ENCODE measurements at places on chromosomes 4 and X. TPM values are rescaled to one million over a fixed set of nuclear protein-coding genes. Genes with fewer than 3 reads are reported as not detected.

DNA sequence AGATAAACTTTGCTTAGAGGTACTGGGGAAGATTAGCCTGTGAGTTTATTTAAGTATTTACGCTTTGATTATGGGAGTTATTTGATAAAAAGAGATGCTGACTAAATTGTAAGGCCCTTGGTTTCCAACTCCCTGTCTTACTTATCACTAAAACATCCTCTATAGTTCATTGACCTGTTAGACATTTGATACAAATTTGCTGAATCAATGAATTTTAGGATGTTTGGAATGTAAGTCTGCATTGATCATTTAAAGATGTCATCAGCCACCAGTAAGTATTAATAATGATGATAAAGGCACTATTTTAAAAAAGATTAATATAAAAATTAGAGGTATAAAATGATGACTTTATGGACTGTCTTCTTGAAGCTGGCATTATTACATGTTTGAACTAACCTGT is 340.6 kb downstream of the SPRY1 start:
- no peak for DNase-seq

DNA sequence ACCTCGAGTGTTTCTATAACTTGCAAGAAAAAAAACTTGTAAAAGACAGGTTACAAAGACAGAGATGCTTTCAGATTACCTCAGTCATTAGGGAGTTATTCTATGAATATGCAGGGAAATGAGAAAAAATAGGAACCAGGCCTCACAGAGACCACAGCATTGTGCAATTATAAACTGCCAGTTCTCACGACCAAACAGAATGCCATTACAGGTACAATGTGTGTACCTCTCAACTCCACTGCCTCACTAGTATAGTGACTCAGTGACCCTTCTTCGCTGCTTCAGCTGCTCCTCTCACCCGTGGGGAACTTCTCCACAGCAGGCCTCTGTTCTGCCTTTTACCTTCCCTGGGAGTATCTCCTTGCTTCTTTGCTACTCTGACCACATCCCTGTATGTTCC is 2.3 kb upstream of the HTATSF1 start:
- DNase-seq = no peak

DNA sequence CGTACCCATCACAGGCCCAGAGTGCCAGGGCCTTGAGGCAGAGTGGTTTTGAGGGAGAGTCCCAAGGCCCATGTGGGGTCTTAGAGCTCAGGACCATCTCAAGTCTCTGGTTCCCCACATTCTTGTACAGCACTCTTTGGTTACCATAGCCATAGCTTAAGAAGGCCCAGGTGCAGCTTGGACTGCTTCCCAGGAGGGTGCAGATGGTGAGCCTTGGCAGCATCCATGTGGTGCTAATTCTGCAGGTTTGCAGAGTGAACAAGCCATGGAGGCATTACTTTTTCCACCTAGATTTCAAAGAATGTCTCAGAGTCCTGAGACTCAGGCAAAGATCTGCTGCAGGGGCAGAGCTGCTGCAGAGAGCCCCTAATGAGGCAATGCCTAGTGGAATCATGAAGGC is 171.7 kb downstream of the STK32B start:
- no peak for DNase-seq

- no peak for DNase-seq
Observed at GRCh38 chr4:102447413-102447812, 53.7 kb upstream of the NFKB1 start.

DNA sequence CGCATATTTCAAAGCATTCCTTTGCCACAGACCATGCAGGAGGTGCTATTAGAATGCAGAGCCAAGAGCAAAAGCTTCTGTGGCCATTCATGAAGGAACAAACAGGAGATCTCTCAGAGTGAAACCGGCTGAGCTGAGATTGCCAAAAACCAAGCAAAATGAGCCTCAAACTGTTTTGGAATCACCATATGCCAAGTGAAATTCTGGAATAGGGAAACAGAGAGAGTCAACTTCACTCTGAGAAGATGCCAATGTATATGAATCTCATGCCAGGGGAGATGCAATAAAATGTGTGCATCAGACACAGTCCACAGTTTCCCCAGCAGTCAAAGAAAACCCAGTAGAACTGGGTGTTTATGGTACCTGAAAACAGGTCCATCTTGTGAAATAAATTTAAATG is 42.3 kb downstream of the SRPX start:
- no peak for DNase-seq

DNA sequence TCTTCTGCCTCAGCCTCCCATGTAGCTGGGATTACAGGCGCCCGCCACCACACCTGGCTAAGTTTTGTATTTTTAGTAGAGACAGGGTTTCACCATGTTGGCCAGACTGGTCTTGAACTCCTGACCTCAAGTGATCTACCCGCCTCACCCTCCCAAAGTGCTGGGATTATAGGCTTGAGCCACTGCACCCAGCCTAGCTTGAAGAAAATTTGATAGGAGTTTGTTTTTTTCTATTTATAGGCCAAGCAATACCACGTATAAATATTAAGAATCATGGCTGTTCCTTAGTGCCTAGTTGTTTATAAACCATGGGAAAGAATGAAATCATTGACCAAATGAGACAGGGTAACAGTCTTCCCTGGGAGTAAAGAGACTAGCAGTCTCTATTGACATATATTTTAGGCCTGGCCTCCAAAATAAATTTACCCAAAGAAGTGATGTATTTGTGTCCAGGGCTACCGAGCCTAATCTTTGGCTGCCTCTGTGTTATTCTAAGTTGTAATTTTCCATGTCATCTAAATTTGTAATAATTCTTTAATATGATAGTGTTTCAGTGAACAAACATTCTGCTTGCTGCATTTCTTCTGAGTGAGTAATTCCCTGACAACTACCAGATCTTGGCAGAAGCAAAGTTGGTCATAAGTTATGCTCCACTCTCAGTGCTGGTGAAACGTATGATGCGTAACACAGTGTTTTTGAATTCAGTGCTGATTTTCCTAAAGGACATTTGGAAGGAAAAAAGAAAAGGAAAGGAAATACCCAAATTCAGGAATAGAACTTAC is 10.3 kb downstream of the PKD2 start:
- DNase-seq = no peak

GRCh38 chr4:143587703-143588102 is 74.2 kb downstream of the SMARCA5 start:
- DNase-seq = peak; percentile 49

DNA sequence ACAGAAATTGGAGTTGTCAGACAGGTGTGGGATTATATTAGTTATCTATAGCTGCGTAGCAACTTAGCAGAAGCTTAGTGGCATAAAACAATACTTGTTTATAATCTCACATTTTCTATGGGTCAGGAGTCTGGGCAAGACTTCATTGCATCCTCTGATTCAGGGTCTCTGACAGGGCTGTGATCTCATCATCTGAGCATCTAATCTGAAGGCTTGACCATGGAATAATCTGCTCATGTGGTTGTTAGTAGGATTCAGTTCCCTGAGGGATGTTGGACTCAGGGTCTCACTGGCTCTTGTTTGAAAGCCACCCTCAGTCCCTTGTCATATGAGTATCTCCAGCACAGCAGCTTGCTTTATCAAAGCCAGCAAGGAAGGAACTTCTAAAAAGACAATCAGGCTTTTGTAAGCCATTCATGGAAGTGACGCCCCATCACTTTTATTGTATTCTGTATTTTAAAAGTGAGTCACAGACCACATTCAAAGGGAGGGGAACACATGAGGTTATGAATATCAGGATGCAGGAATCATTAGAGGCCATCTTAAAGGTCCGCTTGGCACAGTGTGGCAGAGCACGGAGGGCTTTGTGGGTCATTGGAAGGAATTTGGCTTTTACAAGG is 37.2 kb upstream of the FAM9B start:
- DNase-seq = peak; percentile 86

Gene IQCM
- not detected for total RNA-seq

DNA sequence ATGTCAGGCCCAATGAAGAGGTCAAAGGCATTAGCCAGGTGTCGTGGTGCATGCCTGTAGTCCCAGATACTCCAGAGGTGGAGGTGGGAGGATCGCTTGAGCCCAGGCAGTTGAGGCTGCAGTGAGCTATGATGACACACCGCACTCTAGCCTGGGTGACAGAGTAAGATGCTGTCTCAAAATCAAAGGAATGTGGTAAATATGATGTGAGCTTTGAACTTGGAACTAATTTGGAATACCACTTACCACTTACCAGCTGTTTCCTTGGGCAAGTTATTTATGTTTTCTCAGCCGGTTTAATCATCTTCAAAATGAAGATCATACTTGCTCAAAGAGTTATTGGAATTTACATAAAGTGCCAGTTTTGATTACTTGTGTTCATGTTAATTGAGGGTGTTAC is 23.8 kb upstream of the SEPSECS start:
- no peak for DNase-seq

GRCh38 chr4:82903737-82904136 is 3.2 kb downstream of the THAP9 start:
- DNase-seq = peak; percentile 94

DNA sequence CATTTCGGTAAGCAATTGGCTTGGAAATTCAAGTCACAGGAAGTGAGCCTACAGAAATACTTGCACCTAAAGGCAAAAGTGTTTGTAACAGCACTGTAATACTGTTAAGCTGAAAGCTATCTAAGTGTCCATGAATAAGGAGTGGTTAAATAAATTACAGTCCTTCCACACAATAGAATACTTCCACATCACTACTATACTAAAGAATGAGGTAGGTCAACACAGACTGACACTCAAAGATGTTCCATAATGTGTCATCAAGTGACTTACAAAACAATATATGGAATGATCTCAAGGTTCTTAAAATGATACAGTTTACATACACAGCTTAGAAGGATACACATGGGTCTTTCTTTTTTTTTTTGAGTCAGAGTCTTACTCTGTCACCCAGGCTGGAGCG is 27.0 kb downstream of the SLC10A6 start:
- no peak for DNase-seq

Gene RGN
- 0.29 TPM for total RNA-seq

Gene STARD8
- total RNA-seq = 0.34 TPM

Gene MAGEA12
- total RNA-seq = 153 TPM

Gene REPS2
- 1.6 TPM for total RNA-seq

DNA sequence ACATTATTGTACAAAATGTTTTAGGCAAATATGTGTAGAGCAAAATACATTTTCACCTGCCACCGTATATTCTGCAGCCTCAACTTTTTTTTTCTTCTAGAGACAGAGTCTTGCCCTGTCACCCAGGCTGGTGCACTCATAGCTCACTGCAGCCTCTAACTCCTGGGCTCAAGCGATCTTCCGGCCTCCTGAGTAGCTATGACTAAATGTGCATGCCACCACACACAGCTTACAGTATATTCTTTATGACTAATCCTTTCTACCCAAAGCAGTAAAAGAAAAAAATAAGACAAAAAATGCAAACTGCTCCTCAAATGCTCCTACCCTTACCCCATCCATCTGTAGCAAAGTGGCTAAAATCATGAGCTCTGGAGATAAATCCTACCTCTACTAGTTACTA is 426.3 kb downstream of the KCNIP4 start:
- DNase-seq = no peak

Gene CABS1
- not detected for total RNA-seq

- DNase-seq = no peak
Observed at GRCh38 chrX:69289046-69289792, 124.0 kb upstream of the PJA1 start.
